ENCODE measurements at places on chromosomes 5 and 9.

- no peak for DNase-seq
Measured at GRCh38 chr5:997001-997474, 11.6 kb upstream of the NKD2 start.

DNA sequence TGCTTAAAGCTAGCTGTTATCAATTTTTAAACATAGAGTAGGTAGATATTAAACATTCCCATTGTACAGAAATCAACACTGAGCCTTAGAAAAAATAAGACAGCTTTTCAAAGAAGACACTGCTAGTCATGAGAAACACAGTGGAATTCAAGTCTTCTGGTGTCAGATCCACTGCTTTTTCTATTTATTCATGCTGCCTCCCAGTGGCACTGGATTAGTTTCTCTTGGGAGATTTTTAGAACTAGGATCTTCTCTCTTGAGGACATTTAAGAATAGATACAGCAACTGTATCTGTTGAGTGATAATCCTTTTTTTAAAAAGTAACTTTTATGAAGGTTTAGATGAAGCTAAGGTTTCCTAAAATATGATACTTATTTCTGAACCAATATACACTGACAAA is 1635.4 kb upstream of the C9orf72 start:
- DNase-seq, result no peak

DNA sequence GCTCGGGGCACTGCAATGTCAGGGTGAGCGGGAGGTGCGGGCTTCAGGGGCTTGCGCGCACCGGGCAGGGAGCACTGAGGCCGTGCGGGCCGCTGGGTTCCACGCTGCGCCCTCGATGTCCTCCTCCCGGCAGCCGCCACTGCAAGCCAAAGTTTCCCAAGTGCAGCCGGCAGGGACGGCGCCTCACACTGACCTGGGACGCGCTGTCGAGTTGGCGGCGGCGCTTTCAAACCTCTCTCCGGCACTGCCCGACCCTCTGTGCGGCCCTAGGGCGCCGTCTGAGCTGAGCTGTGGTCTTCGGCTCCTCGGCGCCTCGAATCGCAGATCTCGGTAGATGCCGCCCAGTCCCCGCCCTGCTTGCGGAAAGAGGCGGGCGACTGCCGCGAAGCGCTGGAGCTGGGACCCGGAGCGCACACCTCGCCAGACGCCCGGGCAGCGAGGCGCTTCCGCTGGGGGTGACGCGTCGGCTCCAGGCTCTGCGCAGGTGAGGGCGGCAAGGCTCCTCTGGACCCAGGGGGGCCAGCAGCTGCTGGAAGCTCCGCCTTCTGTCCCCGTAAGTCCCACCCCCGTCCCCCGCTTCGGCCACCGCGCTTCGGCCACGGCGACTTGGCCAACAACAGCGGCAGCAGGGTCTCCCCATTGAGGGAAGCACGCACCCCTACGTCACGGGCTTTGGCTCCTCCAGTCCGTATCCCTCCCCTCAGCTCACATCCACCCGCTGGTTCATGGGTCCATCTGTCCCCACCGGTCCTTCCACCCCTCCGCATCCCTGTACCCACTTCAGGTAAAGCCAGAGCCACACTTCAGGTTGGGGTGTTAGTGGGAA is at the start of gene ANKRD34B:
Gene ANKRD34B (minus strand): TSS at position 320 of the 826 bp plus-strand sequence. CDS start 10,261 bp downstream, outside the sequence.
- DNase-seq, result no peak

DNA sequence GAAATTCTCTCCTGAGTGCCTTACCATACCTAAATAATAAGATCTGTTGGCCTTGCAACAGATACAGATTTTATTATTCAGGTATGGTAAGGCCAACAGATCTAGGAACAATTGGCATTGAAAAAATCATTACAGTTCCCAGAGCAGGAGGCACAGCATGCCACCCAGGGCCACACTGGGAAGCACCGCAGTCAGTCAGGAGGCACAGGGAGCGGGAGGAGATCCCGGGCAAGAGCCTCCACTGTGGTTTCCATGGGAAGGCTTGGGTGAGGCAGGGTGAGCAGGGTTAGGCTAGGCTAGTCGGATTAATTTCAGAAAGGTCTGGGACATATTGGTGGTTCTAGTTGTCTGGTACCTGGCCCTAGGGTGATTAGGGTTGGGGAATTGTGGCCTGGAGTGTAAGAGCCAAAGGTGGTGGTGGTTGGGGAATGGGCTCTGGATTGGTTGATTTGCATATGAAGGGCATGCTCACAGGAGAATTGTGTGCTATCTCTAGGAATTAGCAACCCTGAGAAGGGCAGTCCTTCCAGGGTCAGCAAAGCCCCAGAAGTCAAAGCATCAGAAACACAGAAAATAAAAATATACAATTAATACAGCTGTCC is 111.4 kb downstream of the PDE8B start:
- no peak for DNase-seq

- DNase-seq, result no peak
Measured at GRCh38 chr5:24226479-24226878, 418.3 kb downstream of the CDH10 start.

DNA sequence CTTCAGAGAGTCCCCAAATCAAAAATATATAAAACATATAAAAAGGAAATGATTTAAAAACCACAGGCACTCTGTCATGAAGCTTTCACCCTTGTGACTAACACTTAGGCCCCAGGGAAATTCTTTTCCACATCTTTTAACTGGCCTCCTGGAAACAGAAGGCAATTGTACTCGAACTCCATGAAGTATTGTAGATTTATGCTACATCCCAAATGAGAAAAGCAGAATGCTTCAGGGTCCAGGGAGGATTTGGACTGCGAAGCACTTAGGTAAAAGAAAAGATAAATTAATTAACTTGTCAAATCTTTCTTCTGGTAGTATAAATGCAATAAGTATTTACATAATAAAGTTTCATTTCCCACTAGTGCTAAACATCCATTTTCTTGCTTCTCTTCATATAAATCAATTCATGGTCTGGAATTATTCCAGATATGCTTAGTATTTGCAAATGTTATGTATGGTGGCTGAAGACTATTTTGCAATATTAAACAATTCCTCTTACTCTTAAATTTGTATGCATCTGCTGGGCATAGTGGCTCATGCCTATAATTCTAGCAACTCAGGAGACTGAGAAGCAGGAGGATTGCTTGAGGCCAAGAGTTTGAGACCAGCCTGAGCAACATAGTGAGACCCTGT is 64.9 kb upstream of the ELL2 start:
- no peak for DNase-seq

DNA sequence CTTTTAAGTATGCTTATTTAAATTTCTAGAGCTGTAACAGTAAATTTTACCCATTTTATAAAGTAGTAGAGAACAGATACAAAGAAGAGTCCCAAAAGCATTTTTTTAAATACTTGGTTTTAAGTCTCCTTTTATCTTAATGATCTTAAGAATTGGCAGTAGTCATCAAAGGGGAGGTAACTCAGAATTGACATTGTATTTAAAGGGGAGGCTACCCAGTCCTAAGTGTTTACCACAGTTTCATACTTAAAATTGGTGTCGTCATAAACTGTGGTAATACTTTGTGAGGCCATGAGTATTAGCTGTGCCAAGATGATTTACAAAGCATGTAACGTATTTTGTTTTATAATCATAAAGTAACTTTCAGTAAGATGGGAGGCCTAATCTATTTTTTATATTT is 14.8 kb downstream of the SLC25A46 start:
- no peak for DNase-seq

DNA sequence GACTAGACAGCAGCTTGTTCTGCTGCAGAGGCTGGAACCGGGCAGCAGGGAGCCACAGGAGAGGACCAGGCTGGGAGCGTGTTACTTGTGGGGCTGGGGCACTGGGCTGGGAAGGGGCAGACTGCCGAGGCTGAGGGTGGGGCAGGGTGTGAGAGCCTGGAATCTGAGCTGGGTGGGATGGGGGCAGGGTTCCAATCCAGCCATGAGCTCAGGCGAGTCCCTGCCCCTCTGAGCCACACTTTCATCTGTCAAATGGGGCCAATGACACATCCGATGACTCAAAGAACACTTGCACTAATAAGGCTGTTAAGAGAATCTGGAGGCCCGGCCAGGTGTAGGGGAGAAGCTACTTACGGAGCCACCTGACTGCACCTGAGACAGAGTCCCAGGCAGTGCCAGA is 18.7 kb upstream of the WDR38 start:
- no peak for DNase-seq

- no peak for DNase-seq
Measured at GRCh38 chr5:102975045-102975444, 144.9 kb downstream of the GIN1 start.

DNA sequence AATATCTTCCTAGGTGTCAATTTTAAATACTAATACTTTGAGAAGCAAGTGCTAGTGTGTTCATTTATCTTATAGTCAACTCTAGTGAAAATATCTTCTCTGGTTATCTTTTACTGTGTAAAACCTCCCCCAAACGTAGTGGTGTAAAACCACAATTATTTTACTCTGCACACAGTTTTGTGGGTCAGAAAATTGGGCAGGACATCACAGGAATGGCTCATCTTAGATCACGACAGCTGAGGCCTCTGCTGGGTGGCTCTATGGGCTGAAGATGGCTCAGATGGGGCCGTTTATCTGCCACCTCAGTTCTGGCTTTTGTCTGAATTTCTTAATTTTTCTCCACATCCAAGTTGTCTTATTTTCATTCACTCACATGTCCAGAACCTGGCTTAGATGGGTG is 457.2 kb upstream of the ACTBL2 start:
- no peak for DNase-seq

GRCh38 chr5:180494510-180495181 is 467 bp downstream of the CNOT6 start:
- no peak for DNase-seq

GRCh38 chr9:27801545-27801944 is 228.3 kb upstream of the C9orf72 start:
- no peak for DNase-seq

DNA sequence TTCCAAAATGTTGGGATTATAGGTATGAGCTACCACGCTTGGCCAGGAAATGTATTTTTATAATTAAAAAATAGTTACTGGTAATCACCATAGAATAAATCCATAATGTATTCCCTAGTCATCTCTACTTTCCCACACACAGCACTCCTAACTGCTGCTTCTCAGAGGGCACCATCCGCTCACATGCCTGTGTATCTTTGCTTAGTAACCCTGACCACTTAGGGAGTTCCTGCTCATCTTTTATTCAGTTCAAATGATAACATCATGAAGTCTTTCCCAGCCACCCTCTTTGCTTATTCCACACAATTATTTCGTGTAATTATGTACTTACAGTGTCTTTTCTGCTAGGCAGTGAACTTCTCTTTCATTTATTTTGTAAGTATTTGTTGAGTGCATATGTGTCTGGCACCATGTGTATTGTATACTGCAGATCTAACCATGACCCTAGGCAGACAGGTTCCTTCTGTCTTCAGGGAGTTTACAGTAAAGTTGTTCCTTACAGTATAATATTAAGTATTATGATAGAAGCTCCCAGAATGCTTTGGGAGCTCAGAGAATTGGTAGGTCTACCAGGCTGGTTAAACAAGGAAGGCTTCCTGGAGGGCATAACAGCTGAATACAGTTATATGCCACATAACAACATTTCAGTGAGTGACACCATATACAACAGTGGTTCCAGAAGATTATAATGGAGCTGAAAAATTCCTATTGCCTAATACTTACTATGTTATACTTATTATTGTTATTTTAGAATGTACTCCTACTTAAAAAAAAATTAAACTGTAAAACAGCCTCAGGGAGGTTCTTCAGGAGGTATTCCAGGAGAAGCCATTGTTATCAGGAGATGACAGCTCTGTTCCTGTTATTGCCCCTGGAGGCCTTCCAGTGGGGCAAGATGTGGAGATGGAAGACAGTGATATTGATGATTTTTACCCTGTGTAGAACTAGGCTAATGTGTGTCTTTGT is 39.2 kb downstream of the DCAF10 start:
- DNase-seq, result no peak

DNA sequence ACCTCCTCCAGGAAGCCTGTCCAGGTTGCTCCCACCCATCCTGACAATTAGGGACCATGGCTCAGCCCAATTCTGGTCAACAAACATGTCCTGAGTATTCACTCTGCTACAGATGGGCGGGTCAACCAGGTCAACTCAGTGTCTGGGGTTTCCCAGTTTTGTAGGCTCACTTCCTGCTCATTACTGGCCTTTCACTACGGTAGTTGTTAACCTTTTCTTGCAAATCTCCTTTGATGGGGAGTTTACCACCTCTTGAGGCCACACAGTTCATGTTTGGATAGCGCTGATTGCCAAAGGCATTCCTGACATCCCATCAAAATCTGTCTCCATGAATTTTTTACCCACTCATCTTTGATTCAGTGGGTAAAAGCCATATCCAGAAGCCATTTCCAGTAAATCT is 13.8 kb downstream of the TMEM8B start:
- no peak for DNase-seq

DNA sequence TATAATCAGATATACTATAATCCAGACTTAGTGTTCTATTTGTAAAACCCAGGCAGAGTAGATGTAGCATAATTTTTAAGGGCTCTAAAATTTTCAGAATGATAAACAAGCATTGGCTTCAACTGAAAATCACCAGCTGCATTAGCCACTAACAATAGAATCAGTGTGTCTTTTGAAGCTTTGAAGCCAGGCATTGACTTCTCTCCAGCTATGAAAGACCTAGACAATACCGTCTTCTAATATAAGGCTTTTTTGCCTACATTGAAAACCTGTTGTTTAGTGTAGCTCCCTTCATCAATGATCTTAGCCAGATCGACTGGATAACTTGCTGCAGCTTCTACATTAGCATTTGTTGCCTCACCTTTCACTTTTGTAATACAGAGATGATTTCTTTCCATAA is 1877.3 kb upstream of the ACO1 start:
- no peak for DNase-seq
